ENCODE measurements at places on chromosomes 13 and 19. TPM values are rescaled to one million over a fixed set of nuclear protein-coding genes. Genes with fewer than 3 reads are reported as not detected.

DNA sequence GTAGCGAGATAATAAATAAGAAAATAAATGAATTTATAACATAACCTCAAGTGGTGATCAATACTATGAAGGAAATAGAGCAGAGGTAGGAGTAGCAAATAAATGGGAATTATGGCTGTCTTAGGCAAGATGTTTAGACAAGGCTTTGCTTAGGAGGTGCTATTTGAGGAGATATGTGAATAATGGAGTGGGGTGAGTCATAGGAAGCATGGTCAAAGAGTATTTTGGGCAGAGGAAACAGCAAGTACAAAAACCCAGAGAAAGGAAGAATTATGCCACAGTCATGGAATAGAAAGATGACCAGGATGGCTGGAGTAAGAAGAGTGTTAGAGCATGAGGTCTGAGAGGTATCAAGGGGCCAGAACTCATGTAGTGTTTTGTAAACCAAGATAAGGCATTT is 33.6 kb upstream of the LPAR6 start:
- DNase-seq = no peak

- DNase-seq = no peak
Observed at GRCh38 chr19:58304255-58304654, 922 bp upstream of the ERVK3-1 start.

SLC10A2 gene
- total RNA-seq = not detected

DNA sequence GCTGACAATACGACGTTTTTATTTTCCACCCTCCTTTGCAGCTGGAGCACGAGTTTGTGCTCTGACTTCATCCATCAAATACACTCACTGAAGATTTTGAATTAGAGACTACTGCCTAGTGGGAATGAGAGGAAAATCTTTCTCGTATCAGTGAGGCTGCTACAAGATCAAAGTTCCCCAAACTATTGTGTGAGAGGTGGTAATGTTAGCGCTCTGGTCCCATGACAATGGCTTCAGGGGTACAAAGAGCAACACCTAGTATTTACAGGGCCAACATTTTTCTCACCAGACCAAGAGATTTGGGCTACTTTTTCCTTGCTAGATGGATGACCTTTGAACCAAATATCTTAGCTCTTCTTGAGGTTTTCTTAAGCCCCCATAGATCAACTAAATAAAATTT is 30.3 kb upstream of the PDX1 start:
- DNase-seq = no peak

DNA sequence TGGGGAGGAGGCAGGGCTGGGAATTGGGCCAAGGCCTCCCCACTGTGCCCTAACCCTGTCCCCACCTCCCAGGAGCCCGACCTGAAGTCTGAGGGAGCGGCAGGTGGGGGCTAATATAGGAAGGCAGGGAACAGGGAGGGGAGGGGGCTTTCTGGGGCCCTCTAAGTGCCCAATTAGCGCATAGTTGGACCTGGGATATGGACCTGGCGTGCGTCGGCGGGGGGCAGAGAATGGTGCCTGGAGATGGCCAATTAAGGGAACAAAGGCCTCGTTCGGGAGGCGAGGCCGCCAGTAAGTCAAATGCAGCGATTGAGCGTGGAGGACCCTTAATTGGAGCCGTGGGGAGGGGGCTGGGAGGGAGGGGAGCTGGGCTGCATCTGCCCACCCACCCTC is at the start of gene C19orf85:
TSS of gene C19orf85 (minus strand) at position 90 of the 393 bp plus-strand sequence. CDS start 197 bp downstream, outside the sequence.
- no peak for DNase-seq

- DNase-seq = no peak
Observed at GRCh38 chr13:30142486-30143211, 164.7 kb downstream of the KATNAL1 start.

DNA sequence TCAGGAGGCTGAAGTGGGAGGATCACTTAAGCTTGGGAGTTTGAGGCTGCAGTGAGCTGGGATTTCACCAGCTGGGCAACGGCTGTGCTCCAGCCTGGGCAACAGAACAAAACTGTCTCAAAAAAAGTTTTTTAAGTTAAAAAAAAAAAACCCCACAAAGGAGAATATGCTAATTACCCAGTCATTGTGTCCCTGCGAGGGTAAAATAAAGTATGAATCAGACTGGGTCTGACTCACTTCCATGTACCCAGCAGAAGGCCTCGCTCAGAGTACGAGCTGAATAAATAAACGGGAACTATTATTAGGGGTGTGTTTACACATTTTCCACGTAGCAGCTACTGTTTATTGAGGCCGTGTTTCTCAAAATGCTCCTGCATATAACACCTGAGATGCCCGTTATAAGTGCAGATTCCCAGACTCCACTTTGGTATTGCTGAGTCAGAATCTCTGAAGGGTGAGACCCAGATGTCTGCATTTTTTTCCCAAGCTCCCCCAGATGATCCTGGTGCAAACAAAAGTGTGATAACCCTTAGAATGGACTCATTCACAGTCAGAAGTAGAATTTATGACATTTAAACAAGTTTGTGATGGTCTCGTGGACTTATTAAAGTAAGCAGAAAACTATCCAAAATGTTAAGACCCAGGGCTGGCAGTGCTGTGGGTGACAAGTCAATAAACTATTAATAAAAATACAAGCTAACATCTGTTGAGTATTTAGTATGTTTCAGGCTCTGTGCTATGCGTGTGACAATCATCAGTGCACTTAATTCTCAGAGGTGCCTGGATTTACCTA is 28.2 kb downstream of the KCNC3 start:
- DNase-seq = no peak

OLFM4 gene
- not detected for total RNA-seq

AZU1 gene
- 1.3 TPM for total RNA-seq

MTUS2 gene
- total RNA-seq = not detected

PRR36 gene
- not detected for total RNA-seq

C19orf67 gene
- total RNA-seq = not detected

DNA sequence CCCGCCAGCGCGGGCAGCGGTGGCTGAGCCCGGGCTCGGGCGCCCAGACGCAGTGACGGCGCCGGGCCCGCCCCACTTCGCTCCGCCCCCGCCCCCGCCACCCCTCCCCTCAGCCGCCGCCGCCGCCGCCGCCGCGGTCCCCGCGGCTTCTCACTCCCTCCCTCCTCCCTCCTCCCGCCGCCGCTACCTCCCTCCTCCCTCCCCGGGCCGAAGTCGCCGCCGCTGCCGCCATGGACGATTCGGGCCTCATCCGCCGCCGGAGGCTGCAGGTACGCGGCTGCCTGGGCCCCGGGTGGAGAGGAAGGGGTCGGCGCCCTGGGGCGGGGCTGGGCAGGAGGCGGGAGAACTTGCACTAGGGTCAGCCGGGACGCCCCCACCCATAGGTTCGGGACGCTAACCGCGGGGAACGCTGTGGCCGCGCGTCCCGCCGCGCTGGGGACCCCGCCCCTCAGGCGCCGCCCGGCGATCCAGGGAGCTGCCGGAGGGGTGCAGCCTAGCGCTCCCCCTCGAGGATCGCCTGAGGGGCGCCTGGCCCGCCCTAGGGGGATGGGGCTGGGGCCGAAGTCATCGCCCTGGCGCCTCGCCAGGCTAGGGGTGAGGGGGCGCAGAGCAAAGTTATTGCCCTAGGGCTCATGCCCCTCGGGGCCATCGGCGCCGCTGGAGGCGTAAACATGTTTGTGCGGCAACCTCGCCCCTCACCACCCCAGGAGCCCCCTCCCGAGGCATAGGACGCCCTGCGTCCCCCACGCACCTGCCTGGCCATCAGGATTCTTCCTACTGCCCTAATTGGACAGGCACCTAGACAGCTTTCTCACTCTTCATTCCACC is 427 bp downstream of the RTBDN start:
- DNase-seq = no peak

- DNase-seq = no peak
Observed at GRCh38 chr13:91115776-91116175, 231.7 kb upstream of the MIR17HG start.

ITGBL1 gene
- not detected for total RNA-seq

P2RY11 gene
- total RNA-seq = 33.1 TPM

- no peak for DNase-seq
Observed at GRCh38 chr13:21550918-21551317, 53.1 kb downstream of the MICU2 start.

GRCh38 chr13:94435604-94436226 is 43.8 kb downstream of the DCT start:
- DNase-seq = no peak

GRCh38 chr19:14472202-14472938 is 2.8 kb downstream of the PTGER1 start:
- peak; percentile 87 for DNase-seq

GRCh38 chr13:33838647-33839046 is 20.7 kb downstream of the RFC3 start:
- DNase-seq = no peak

DNA sequence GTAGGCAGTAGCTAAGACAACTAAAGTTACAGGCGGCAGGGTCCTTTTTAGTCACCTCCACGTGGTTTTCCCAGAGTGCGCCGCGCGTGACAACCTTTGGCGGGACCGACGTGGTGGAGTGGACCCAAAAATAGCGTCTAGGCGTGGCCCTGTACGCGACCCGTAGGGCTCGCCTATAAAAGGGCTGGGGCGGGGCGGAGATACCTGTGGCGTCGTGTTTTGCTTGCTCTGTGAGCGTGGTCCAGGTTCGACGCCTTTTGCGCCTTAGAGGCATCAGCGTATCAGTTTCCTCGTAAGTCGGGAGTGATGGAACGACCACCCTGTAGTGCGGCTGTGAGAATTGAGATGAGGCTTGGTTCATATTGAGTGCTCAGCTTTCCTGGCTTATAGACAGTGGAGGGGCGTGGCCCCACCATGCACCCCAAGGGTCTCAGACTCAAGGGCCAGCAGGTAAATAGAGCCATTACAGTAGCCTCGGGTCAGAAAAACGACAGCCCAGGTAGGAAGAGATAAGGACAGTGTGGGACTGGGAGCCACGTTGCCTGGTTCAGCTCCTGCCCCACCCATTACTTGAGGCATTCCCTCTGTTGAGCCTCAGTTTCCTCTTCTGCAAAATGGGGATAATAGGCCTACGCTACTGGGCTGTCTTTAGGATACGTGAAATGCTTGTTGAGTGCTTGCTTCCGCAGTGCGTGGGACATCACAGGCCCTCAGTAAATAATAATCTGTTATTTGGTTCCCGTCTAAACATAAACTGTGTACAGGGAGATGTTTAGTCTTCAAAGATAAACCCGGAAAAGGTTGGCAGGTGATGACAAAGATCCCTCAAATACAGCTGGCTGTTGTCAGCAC is 693 bp upstream of the TMED1 start:
- DNase-seq = no peak

DNA sequence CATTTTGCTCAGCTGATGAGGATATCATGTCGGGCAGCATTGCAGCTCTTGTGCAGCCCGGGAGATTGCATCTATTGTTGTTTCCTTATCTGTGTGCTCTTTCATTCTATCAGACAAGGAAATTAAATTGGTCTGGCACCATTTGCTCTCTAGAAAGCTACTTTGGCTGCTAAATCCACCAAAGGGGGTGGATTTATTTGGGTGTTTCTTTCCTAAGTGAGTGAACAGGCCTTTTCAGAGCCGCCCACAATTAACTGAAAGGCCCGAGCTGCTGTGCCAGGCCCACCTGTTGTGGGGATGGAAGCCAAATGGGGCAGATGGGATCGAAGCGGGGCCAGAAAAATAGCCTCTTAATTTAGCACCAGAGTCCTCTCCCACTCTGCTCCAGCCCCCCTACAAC is 99.4 kb downstream of the DNAJC15 start:
- no peak for DNase-seq

ELSPBP1 gene
- total RNA-seq = not detected

CYP4F12 gene
- not detected for total RNA-seq

LILRA5 gene
- 1.9 TPM for total RNA-seq

- DNase-seq = no peak
Observed at GRCh38 chr13:75473468-75473867, 8.5 kb downstream of the TBC1D4 start.

GRCh38 chr13:51213173-51213728 is 8.9 kb upstream of the FAM124A start:
- no peak for DNase-seq

TMEM86B gene
- 12.6 TPM for total RNA-seq

- no peak for DNase-seq
Observed at GRCh38 chr13:84455143-84455905, 573.0 kb upstream of the SLITRK1 start.

CEACAM16 gene
- total RNA-seq = not detected

- DNase-seq = no peak
Observed at GRCh38 chr13:51767100-51767499, 36.9 kb downstream of the DHRS12 start.

DNA sequence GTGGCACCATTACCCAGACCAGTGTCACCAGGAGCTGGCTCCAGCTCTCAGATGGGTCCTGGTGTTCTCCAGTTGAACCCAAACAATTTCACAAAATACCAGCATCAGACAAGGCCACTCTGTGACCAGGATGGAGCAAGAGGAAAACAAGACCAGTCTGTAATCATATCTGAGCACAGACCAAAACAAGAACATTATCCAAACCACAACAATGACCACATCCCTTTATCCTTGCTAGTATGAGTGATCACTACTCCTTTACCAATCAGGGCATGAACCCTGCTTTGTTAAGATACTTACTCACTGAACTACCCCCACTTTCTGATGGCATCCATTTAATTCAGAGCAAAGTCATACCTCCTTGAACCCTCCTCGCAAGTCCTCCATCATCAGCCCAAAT is 145.9 kb downstream of the NUFIP1 start:
- DNase-seq = no peak

- no peak for DNase-seq
Observed at GRCh38 chr19:46591870-46592269, 9.3 kb upstream of the CALM3 start.

- DNase-seq = no peak
Observed at GRCh38 chr19:7366701-7367420, 18.1 kb downstream of the ARHGEF18 start.

DNA sequence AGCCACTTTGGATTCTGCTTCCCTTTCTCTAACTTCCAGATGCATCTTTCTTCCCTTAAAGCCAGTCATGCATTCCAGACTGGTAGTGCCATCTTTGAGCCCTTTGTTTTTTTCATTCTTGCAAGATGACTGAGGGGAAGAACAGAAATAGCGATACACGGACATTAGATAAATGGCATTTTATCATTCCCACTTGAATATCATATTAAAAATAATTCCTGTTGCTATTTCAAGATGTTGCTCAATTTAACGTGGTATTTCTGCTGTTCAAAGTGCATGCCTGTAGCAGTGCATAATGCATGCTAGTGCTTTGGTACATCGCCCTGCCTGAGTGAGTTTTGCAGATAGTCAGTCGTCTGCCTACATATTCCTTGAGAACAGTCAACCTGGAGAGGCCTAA is 140.6 kb upstream of the FRY start:
- DNase-seq = no peak

ZNF541 gene
- total RNA-seq = not detected

DNA sequence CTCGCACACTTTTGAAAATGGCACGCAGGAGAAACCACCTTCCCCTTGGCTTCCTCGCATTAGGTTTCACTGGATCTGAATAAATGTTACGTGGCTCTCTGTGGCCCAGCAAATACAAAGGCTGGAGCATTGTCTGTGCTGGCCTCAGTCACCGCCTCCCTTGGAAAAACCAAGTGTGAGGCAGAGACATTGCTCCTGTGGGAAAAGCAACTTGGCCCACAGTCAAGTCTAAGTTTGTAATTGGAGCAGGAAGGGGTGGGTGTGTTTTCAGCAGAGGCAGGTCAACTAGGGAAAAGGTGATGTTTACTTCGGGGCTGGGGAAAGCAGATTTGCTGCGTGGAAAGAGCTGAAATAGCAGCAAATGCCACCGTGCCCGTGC is 101.6 kb downstream of the IRS2 start:
- DNase-seq = no peak

- no peak for DNase-seq
Observed at GRCh38 chr13:90846936-90847335, 500.6 kb upstream of the MIR17HG start.
